Stimulated activated CD8-positive, alpha-beta memory T cell treated with anti-CD3 and anti-CD28 coated beads, Interleukin-15, amount 100 ng/mL, for 24 hours (primary cell): ENCODE measurements at places on chromosomes 13 and 19.

GRCh38 chr19:38649305-38650171, 2.1 kb downstream of the ACTN4 start:
- no peak for DNase-seq

- no peak for DNase-seq
Observed at GRCh38 chr19:11116507-11116906, 27.2 kb downstream of the LDLR start.

GRCh38 chr13:53783471-53783870, 754.9 kb downstream of the OLFM4 start:
- DNase-seq: no peak

- no peak for DNase-seq
Observed at GRCh38 chr13:29749401-29750182, 100.8 kb downstream of the UBL3 start.

- no peak for DNase-seq
Observed at GRCh38 chr19:6057651-6058517, 52.4 kb downstream of the RFX2 start.

DNA sequence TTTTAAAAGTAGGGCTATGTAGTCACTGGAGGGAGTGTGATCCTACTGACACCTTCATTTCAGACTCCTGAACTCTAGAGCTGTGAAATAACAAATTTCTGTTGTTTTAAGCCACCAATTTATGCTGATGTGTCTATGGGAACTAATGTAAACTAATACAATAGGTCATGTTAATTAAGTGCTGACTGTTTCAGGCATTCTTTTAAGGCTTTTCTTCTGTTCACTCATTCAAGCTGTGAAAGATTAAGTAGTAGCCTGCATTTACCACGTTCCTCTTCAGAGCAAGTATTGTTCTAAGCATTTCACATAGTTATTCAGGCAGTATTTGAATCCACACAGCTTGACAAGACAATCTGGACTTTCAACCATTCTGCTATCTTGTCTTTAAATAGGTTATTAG, 1135.0 kb downstream of the SLITRK1 start:
- DNase-seq: no peak

DNA sequence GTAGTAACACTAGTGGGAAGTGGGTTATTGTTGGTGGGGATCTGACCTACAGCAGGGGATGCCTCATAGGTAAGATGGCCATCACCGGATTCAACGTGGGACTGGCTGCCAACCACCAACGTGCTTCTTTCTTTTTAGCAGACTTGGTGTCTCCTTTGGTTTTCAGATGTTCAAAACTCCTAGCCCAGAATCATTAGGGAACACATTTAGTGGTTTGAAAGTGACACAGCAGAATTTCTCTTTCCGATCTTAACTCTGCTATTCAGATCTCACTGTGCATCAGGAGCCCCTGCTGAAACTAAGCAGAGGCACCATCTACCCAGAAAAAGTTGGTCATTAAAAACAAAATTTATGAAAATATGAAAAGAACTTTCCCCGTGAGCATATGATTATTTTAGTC, 36.7 kb upstream of the PCDH8 start:
- no peak for DNase-seq

DNA sequence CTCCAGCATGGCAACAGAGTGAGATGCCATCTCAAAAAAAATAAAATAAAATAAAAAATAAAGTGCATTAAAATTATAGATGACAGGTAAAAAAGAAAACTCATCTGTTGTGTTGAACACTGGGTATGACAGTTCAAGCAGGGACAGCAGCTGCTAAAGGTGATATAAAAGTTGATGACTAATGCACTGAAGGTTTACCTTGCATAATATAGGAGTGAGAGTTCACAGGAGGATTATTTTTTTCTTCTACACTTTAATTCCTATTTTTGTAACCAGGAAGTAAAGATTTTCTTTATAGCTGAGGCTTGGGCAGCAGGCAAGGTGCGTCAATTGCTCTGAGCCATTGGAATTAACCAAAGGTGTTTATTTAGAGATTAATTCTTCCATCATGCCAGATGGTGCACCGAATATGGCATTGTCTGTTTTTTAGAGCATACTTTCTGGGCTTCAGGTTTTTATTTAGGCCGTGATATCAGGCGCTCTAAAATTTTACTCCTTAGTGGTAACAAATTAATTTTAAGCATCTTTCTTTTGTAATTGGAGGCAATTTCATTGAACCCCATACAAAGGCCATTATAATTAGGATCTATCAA, 337.0 kb upstream of the SLC10A2 start:
- DNase-seq: no peak

- no peak for DNase-seq
Observed at GRCh38 chr13:112622375-112622774, 34.4 kb upstream of the TUBGCP3 start.

DNA sequence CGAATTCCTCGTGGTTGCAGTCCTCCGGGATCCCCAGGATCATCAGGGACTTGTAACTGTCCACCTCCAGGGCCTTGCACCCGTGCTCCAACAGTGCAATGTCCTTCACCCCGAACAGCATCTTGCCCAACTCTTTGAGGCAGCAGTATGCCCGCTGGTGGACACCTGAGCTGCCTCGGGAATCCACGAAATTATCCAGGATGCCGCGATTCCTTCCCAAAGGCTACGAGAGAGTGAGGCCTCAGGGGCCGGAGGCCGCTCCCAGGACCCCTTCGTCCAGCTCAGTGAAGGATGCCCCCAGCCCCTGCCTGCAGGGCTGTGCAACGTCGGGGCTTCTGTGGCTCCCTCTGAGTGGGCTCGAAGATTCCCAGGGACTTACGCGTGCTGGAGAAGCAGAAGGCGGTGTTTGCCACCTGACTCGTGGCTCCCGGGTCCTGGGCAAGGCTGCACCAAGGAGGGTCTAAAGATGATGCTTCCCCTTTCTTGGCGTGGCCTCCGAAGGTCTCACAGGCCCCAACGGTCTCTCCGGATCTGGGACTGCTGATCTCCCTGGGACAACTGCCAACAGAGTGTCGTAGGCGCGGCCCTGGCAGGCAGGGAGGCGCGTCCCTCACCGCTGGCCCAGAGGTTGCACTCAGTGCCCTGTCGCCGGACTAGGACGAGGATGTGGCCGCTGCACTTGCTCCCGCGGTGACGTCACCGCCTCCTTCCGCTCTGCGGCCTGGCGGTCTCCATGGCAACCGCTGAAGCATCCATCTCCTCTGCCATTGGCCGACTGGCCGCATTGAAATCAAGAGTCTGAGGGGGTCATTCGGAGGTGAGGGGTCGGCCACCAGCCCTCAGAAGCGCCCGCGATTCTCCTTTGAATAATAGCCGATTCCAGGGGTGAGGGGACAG, at the start of gene PNMA8C:
Gene PNMA8C (minus strand): TSS at position 698 of the 897 bp plus-strand sequence. CDS start 577 bp downstream, at position 121.
- no peak for DNase-seq

DNA sequence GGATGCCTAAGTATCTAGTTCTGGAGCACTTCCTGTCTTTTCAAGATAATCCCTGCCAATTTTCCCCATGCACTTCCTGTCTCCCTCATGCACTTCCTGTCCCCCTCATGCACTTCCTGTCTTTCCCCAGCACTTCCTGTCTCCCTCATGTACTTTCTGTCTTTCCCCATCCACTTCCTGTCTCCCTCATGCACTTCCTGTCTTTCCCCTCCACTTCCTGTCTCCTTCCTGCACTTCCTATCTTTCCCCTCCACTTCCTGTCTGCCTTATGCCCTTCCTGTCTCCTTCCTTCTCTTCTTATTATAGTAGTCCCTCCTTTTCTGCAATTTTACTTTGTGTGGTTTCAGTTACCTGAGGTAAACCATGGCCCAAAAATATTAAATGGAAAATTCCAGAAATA, 3.0 kb upstream of the TNNT1 start:
- DNase-seq: no peak

DNA sequence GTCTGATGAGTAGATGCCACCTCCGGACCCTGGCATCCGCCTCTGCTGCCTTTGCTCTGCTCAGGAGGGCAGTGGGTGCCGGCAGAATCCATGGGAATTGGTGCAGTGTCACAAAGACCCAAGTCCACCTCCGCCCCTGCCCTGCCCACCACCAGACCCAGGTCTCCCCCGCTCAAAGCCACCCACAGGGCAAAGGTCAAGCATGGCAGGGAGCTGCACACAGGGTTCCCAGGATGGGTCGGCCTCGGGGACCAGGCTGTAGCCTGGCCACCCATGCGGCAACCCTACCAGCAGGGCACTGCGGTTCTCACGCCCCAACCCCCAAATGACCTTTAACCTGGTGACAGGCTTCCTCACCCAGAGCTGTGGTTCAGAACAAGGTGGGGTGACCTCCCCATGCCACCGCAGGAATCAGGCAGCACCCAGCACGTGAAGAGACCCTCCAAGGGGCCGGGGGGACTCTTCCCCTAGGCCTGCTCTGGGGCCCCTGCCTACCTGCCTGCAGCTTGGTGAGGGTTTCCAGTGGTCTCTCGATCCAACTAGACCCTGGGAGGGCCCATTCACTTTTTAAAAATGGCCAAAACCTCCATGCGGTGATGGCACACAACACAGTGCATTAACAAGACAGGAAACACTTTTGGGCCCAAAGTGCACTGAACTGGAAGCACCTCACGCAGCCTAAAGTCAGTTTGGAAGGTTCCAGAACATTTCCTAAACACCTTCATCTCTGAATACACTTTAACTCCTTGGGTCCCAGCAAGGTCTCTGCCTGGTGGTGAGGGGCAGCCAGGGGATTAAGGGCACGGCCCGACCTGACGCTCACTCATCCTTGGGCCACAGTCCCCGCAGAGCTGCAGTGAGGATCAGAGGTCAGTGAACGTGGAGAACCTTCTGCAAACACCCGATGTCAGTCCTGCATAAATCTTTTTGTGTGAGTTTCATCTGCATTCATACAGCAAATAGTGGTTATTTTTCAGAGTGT, 11.0 kb downstream of the GAS6 start:
- DNase-seq: no peak
